ENCODE measurements at places on chromosomes 7 and 10.

DNA sequence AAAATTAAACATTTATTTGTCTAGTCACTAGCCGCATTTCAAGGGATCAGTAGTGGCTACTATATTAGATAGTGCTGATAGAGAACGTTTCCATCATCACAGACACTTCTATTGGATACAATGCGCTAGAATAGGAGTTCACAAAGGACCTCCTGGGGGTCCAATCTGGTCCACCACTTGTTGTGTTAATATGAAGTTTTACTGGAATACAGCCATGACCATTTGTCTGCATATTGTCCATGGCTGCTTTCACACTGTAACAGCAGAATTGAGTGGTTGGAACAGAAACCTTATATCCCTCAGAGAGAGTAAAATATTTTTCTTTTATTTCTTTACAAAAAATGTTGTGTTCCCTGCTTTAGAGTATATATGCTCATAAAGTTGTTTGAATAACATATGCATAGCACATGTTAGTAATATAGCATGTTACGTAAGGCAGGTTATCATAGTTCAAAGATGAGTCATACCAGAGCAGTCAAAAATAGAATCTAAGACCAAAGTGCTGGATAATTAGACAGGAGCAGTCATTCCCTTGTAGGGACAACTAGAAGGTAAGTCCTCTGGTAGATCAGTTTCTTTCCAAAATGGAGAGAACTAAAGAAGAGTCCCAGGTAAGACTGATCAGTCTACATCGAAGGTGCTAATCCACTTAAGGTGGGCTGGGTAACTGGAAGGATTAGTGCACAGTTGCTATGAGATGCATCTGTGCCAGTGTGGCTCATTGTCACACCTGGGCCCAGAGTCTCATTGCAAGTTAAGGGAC lies 14.9 kb downstream of the BZW2 start:
- no peak for DNase-seq

DNA sequence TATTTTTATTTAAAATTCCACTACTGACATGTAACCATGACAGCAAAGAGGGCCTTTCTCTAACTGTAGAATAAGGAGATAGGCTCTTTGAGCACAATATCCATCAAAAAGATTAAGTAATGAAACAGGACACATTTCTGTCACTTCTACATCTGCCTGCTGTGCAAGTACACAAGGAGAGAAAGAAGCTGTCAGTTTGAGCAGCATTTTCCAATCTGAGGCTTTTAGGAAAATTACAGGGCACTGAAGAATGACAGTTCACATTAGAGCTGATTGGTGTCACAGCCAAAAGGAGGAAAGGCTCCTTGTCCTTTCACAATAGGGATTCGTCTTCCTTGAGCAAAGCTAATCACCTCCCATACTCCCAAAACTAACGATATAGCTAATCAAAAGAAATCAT lies 158.8 kb upstream of the TAC1 start:
- DNase-seq = no peak

DNA sequence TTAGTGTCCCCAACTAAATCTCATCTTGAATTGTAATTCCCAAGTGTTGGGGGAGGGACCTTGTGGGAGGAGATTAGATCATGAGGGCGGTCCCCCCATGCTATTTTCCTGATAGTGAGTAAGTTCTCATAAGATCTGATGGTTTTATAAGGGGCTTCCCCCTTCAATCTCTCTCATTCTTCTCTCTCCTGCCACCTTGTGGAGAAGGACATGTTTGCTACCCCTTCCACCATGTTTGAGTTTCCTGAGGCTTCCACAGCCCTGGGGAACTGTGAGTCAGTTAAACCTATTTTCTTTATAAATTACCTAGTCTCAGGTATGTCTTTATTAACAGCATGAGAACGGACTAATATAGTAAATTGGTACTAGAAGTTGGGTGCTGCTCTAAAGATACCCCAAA lies 365.6 kb downstream of the ANKRD7 start:
- DNase-seq = peak; percentile 24

DNA sequence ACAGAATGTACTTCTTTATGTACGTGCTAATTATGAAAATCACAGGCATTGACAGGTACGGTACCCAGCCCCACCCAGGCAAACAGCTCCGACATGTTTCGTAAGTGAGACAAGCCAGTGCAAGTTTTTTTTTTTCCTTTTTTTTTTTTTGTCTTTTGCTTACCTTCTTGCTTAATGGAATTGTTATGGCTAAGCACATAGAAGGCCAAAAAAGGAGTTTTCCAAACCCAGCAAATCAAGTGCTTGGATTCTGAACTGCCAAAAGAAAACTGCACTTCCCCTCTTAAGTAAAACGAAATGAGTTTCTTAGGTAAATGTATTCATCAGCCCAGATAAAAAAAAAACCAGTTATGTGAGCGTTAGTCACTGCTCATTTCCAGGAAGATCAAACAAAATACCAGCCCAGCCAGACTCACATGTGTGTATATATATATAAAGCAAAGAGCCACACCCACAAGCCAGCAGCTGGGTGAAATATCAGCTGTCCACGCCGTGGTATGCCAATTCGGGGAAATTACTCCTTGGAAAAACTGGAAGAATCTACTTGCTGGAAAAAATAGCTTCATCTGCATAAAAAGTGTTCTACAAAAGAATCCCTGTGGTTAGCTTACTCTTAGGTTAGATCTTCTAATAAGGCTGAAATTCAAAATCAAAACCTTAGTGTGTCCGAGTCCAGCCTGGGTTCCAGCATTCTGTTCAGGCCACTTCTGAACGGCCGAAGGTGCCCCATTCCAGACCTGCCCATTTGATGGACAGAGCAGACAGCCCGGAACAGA lies 8.0 kb downstream of the KLF6 start:
- DNase-seq = no peak
